ENCODE measurements at places on chromosomes 5 and 9. TPM values are rescaled to one million over a fixed set of nuclear protein-coding genes. Genes with fewer than 3 reads are reported as not detected.

TEX48 gene
- not detected for total RNA-seq

MSMP gene
- total RNA-seq: not detected

SCAMP1 gene
- 211 TPM for total RNA-seq

MUSK gene
- total RNA-seq: 0.31 TPM

ACER2 gene
- 9.1 TPM for total RNA-seq

FAM240B gene
- total RNA-seq: not detected

SLC36A3 gene
- total RNA-seq: not detected

FAM151B gene
- total RNA-seq: 22.2 TPM

NR5A1 gene
- total RNA-seq: not detected

OMD gene
- total RNA-seq: not detected

SPINK5 gene
- total RNA-seq: not detected

PCDH12 gene
- 2.5 TPM for total RNA-seq

ITGA1 gene
- total RNA-seq: 8.1 TPM

Data from parietal lobe (tissue), 2 donors.